ENCODE measurements at places on chromosomes 16 and 17.

- DNase-seq: no peak
Observed at GRCh38 chr16:81707411-81708265, 71.5 kb upstream of the PLCG2 start.

DNA sequence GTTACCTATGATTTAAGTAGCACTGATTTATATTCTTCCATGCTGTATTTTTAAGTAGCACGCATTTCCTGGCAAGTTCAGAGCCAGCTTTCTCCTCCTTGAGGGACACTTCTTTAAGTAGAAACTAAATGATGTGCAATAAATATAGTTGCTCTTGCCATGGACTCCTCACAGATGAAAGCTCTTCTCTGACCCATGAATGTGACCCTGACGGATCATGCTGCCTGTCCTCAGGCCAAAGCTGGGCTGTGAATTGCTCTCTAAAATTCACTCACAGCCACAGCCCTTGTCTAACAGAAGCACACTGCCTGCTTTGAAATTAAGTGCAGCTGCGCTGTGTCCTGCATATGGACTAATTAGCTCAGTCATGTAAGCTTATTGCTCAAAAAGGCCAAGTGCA is 438.8 kb downstream of the PMP22 start:
- DNase-seq: no peak

DNA sequence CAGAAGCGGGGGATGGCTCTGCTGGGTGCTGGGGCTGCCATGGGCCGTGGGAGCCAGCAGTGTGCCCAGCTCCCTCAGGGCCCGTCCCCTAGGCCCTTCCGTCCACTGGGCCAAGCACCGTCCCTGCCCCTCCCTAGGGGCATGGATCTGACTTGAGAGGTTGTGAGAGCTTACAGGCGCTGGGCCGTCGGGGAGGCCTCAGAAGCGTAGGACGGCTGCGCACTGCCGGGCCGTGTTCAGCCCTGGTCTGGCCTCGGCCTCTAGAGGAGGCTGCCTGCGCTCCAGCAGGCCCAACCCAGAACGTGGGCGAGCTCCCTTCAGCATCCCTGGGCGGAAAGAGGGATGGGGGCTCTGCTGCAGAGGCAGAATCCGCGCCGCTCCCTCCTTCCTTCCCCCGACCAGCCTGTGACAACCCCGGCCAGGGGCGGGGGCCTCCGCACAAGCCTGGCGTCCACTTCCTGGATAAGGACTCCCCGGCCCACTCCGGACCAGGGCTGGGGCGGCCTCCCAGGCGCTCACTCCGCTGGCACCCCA is 685 bp upstream of the MPG start:
- DNase-seq: no peak

GRCh38 chr17:47239967-47240651 is 13.5 kb upstream of the ITGB3 start:
- DNase-seq: peak; percentile 40

DNA sequence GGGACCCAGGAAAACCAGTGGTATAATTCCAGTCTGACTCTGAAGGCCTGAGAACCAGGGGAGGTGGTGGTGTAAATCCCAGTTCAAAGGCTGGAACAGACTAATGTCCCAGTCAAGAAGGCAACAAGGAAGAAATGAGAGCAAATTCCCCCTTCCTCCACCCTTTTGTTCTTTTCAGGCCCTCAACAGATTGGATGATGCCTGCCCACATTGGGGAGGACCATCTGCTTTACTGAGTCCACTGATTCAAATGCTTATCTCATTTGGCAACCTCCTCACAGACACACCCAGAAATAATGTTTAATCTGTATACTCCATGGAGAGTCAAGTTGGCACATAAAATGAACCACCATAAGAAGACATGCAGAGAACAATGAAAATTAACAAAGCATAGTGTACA is 61.9 kb upstream of the CRYM start:
- DNase-seq: no peak

DNA sequence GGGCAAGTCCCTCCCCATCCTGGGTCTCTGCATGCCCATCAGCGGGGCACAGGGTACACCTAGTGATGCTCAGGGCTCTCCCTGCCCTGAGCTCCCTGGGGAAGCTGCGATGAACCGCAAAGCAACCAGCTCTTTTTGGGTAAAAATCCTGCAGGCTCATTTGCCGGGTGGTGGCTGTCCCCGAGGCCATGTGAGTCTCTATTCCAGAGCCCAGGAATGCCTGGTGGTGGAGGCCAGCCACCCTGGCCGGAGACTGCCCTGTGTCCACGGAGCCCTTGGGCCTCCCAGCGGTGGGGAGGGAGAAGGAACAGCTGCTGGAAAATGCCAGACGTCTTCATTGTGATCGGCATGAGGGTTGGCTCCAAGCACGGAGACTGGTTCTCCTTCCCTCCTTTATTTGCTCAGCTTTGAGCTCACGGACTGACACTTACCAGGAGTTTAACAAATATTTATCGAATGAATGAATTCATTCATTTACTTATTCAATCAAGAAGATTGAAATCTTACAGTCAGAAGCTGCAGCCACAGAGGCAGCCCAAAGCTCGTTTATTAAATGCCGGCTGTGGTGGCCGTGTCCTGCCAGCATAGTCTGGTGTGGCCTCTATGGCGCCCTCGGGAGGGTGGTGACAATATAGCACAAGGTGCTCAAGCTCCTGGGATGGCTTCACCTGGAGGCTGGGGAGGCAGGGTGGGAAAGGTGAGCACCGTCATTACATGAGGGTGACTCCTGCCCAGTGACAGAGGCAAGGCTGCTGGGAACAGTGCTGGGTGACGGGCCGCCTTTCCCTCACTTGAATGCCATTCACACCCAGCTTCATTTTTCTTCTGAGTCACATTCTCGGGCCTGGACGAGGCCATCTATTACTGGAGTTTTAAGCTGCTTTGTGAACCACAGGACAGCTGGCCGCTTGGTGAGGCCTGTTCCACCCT is 31.1 kb upstream of the JPH3 start:
- DNase-seq: no peak

DNA sequence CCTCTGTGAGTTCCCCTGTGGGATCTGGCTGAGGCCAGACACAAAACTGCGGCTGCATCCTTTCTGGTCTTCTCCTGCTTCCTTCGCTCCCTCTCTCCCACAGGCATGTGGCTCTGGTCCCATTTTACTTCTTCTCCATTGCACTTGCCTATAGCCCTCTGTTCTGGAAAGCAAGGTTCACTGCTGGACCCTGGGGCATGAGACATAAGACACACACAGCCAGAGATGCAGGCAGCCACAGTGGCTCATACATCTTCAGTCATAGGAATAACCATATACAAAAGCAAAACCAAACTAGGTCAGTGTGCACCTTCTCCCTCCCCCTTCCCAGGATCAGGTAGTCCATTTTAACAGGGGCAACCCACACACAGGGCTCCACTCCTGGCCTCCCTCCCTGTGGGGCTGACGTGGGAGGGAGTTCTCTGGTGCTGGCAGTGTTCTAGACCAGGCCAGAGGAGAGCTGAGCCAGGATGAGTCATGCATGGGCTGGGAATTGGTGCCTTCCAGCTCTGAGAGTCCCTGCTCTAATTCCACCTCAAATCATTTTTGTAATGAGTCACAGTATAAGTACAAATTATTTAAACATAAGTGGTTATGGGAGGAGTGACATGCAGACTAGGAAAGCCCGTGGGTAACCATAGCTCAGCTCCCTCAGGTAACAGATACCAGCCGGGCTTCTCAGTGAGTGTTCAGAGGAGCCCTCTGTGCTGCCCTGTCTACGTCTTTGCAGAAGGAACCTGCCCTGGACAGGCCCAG is 58.0 kb downstream of the ASIC2 start:
- no peak for DNase-seq

DNA sequence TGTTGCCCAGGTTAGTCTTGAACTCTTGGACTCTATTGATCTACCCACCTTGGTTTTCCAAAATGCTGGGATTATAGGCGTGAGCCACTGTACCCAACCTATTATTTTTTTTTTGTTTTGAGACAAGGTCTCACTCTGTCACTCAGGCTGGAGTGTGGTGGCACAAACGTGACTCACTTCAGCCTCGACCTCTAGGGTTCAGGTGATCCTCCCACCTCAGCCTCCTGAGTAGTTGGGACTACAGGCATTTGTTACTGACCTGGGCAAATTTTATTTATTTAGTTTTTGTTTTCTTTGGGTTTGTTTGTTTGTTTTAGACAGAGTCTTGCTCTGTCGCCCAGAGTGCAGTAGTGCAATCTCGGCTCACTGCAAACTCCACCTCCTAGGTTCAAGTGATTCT is 4.0 kb downstream of the SAT2 start:
- no peak for DNase-seq

- DNase-seq: no peak
Observed at GRCh38 chr17:17568772-17569195, 22.7 kb downstream of the PEMT start.

GRCh38 chr16:75529056-75529905 is 6.6 kb downstream of the CHST5 start:
- DNase-seq: no peak

GRCh38 chr16:75868636-75869632 is 142.6 kb upstream of the CPHXL start:
- no peak for DNase-seq

DNA sequence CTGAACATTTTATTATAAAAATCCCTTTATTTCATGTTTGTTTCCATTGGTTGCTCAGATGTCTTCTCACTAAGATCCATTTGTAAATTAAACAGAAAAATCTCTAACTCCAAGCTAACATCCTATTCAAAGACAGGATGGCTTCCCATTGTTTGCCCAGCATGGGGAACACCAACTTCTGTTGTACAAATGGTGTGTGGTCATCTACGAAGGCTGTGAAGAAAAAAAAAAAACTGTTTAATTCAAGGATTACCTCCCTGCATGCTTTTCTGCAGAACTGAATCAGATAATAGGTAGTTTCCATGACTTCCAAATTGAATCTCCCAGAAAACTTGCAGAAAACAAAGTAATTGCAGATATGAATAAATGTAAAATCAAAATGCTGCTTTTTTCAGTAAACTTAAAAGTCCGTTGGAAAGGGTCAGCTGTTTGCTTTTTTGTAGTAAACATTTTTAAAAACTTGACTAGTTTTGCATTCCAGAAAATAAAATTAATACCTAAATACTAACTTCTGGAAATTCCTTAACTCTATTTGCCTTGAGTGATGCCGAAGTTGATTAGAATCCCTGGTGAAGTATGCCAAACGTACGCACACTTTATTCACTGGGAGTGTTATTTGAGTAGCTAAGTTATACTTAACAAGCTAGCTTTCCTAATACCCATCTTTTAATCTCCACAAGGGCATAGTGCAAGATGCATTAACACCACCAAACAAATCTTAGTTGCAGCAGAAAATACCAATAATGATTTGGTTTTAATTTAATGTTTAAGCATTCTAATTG is 7.7 kb downstream of the SALL1 start:
- DNase-seq: no peak

- DNase-seq: no peak
Observed at GRCh38 chr17:54972406-54973138, 4.0 kb downstream of the STXBP4 start.

- DNase-seq: no peak
Observed at GRCh38 chr16:69179328-69180010, 7.5 kb upstream of the SNTB2 start.

GRCh38 chr17:82013341-82013740 is 9.3 kb downstream of the CENPX start:
- no peak for DNase-seq

- DNase-seq: no peak
Observed at GRCh38 chr17:39090908-39091665, 60.4 kb downstream of the PLXDC1 start.

DNA sequence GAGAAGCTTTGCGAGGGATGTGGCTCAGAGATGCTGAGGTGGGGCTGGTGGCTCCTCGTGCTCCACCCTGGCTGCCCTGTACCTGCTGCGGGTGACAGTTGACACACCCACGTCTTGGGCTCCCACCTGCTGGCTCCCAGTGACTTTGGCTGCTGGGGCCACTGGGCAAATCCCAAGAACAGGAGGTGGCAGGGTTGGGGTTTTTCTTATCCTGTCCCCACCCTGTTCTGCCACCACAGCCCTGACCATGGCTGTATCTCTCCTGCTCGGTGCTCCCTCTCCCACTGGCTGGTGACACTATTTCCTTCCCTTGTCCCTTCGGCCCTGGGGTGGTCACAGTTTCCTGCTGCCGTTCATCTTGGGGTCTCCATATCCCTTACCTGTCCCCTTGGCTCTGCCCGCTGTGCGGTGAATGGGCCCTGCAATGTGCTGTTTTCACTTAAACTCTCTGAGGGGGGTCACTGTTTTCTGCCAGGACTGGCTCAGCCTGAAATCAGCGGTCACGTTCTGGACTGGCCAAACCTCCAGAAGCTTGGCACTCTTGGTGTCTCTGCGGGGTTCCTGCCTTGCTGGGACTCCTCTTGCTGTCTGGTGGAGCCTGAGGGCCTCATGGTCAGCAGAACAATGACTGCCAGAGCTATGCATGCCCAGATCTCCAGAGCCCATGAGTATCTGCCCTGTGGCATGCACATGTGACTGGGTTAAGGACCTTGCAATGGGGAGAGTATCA is 144.2 kb downstream of the IRF8 start:
- no peak for DNase-seq
